Vein endothelial cell (primary cell): ENCODE measurements at places on chromosomes 12 and 14. TPM values are rescaled to one million over a fixed set of nuclear protein-coding genes. Genes with fewer than 3 reads are reported as not detected.

CLEC4D gene
- total RNA-seq, result not detected in 2 replicates

TRIP11 gene
- total RNA-seq, result 34.6 and 41.2 TPM in 2 replicates

SLC8A3 gene
- 0.33 and 0.38 TPM in 2 replicates for total RNA-seq

KRT5 gene
- not detected in 2 replicates for total RNA-seq
